ENCODE measurements at places on chromosomes 2 and 18.
A peak's percentile ranks its signal among the peaks of the same experiment; 100 is the strongest.

GRCh38 chr18:38552732-38553321 is 987.2 kb upstream of the CELF4 start:
- peak; percentile 18 for DNase-seq

GRCh38 chr18:48947092-48947491 is 3.7 kb downstream of the SMAD7 start:
- no peak for DNase-seq

DNA sequence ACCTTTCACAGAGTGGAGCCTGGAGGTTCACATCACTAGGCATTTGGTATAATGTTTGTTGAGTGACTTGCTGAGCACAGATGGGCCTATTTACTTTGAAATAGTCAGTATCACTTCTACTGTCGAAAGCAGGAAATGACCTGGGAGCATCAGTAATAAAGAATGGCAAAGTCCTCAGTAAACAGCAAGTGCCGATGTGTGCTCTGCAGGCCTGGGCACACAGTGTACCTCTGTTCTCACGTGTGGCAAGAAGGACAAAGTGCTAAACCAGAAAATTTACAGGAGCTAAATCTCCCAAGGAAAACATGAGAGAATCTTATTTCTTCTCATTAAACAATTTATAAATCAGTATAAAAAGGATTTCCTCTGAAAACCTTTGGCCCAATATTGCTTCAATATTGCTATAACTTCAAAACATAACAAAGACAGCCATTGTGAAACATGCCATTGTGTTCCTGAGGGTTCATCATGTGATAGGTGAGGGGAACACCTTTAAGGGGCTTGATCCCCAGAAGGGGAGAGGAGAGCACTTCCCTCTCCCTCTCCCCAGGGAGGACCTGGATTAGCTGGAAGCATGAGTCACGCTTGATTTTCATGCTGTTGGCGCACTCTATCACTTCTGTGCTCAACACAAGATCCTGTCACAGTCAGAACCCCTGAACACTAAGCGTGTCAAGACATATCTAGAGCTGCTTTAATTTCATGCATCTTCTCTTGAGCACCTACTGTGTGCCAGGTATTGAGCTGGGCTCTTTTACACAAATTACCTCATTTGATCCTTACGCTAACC is 131.5 kb upstream of the SMAD2 start:
- no peak for DNase-seq

DNA sequence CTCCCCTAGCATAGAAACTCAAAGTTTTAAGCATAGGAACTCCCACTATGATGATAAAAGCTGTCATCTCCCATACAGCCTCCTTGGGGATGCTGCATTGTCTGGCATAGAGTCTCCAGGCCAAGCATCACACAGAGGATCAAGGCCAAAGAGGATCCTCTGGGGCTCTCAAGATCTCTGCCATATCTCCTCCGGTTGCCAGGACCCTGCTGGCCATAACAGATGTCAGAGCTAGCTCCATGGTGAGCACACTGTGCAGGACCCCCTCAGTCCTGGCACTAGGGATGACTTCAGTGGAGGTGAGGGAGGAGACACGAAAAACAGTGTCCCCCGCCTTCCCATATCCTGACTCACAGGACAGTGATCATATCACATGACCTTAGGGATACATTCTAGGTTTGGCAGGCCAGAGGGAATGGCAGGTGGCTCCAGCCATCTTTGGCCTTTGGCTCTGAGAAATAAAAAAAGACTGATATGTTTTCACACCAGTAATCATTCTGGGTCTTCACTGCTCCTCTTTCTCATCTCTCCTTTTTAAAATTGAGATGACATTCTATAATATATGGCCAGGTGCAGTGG is 235.0 kb downstream of the MYCN start:
- DNase-seq: no peak

DNA sequence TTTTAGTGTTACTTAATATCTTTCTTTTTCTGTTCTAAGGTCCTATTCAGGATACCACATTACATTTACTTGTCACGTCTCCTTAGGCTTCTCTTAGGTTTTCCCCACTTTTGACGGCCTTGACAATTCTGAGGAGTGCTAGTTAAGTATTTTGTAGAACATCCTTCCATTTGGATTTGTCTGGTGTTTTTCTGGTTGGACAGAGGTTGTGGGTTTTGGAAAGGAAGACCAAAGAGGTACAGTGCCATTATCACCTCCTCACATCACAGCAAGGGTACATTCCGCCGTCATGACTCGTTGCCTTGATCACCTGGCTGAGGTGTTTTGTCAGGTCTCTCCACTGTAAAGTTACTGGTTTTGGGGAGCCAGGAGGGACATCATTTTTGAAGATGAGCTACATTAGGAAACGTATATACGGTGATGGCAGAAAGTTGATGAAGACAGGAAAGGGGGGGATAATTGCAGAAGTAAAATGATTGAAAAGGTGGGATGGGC is 88.4 kb upstream of the TMEM247 start:
- DNase-seq: no peak

- no peak for DNase-seq
Observed at GRCh38 chr2:69931832-69932595, 17.1 kb downstream of the MXD1 start.

DNA sequence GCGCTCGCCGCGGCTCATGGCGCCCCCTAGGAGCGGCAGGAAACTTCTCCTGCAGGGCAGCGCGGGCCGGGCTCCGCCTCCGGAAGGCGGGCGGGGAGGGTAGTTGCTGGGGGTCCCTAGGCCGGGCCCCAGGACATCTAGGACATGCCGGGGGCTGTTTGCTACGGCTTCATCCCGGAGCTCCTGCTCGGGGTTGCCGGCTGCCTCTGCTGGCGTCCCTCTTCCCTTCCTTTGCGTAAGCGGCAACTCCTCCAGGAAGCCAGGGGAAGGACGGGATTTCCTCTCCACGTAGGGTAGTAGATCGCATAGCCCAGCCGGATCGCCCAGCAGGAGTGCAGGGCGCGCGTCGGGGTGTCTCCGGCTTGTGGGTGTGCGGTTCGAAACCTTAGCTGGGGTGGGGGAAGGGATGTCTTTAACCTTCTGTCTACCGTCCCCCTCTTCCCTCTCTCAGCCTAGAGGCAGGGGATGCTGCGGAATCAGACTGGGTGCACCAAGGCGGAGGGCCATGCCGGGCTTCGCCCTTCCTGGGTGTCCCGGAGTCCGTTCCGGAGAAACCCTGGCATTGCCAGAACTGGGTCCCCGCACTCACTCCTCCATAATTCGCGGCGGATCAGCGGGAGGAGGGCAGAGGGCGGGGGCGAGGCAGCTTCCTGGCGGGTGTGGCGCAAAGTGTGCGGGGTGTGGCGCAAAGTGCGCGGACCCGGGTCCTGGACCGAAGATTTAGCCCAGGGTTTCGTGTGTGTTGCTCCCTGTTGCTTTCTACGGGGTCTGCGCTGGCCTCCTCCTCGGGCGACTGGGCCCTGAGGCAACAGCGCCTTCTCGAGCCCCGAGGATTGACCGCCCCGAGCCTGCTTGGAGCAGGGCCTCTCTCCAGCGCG is 12.2 kb upstream of the SKOR2 start:
- DNase-seq: peak; percentile 89

DNA sequence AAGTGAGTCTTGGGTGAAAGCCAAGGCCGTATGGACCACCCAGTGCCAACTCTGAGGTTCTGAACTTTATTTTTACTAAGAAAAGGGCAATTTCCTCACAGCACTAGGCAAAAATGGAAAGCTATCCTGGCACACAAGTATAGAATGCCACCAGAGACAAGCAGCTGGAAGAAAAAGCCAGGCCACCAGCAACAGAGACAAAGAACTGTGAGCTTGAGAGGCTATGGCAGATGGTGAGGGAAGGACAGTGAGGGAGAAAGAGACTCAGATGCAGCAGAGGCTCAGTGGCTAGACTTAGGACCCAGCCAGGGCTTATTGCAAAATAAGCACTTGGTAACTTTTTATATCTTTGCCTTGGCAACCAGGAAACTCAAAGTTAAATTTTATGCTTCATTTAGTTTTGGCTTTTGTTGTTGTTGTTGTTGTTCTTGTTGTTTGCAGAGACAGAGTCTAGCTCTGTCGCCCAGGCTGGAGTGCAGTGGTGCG is 78.0 kb upstream of the BZW1 start:
- DNase-seq: no peak

DNA sequence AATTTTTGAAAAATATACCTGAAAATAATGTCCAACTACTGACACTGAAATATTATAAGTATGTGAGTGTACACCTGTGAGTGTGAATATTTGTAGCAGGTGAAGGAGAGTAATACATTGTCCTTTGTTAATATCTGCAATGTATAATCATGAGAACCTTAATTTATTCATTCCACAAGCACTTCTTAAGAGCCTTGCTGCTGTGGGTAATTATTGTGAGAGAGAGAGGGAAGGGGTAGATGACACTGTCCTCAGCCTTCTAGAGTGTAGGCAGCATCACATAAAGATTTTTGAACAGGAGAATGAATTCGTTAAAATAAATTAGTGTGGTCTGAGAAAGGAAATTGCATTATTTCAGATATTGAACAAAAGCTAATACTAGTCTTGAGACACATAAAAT is 157.2 kb downstream of the MAP2 start:
- DNase-seq: no peak

DNA sequence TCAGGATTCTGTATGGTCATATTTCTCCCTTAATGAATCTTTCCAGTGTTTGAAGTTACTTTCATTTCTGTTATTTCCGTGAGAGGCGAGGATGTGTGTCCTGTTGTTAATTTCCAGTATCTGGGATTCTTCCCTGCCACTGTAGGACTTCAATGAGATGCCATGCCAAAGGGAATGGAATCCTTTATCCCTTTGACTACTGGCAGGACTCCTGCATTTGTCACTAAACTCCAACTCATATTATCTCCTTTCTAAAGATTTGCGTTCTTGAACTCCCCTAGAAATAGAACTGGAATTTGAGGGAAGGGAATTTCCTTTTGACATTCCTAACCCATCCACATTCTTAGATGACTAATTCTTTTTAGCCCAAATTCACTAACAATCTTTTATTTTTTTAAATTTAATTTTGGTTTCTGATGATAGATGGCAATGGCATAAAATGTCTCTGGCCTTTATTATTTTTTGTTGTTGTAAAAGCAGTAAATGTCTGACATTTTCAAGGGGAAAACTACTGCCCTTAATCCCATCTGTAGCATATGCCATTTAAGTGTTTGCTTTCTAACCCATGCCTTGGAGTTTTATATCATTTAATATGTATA is 87.8 kb upstream of the EML6 start:
- no peak for DNase-seq

- DNase-seq: no peak
Observed at GRCh38 chr2:129829588-129829987, 149.9 kb upstream of the RAB6C start.

- DNase-seq: no peak
Observed at GRCh38 chr2:20465716-20466394, 19.0 kb downstream of the RHOB start.

DNA sequence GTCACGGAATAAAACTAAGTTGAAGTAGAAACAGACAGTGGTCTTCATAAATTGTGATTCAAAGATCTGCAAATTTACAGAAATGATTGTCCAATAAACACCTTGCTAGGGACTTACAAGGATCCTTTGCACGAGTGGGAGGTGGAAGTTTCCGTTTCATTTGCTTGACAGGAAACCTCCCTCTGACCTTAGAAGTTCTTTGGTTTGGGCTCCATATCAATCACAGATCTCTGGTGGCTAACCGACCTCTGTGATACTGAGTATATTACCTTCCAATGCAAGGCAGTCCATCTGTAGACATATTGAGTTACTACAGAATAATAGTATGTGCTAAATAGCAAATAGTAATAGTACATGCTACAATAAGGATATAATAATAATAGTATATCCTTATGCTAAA is 33.7 kb upstream of the RNF152 start:
- DNase-seq: no peak

GRCh38 chr2:31529256-31529655 is 51.5 kb downstream of the SRD5A2 start:
- DNase-seq: no peak

- peak; percentile 95 for DNase-seq
Observed at GRCh38 chr2:74440378-74441169, 1.2 kb downstream of the RTKN start.

- DNase-seq: peak; percentile 80
Observed at GRCh38 chr2:168116448-168116847, 130.9 kb downstream of the STK39 start.

DNA sequence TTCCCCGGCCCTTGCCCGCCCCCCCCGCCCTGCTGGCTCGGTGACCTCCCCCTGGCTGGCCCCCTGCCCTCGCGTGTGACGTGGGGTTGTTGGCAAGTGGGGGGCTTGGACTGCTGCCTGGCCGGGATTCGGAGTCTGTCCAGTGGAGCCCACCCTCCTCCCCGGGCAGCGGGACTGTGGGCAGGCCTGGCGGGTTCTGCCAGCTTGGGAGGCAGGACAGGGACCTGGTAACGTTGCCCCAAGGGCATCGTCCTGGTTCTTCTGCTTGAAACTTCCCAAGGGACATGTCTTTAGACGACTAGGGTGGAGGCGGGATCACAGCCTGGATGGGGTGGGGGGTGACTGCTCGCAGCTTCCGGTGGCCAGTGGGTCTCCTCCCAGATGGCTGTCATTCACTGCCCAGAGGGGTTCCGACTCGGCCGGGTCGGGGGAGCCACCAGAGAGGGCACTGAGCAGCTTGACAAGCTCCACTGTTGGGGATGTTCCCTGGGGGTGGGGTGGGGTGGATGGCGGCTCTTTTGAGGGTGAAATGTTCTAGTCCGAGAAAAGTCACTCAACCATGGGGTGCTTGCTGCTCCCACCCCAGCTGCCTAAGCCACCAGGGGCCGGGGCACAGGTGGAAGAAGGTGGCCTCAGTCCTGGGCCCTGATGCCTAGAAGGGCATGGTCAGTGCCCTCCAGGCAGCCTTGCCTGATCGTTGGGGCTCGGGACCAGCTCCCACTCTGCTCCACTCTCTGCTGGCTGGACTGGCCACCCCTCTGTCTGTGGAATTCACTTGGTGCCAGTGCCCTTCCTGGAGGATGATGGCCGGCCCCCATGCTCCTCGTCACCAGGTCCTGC is 4.3 kb upstream of the HS6ST1 start:
- DNase-seq: peak; percentile 47

DNA sequence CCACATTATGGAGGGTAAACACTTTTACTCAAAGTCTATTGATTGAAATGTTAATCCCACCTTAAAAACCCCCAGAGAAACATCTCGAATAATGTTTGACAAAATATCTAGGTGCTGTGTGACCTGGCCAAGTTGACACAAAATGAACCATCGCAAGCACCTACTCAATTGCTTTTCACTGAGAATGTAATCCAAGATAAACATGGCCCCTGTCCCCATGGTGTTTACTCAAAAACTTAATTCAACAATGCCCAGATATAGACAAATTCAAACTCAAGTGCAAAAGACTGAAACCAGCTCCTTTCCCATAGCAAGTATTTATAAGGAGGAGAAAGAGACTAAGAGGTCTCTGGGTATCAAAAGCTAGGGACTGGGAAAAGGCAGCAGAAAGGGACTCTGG is 15.0 kb upstream of the ACMSD start:
- DNase-seq: no peak

GRCh38 chr2:108787216-108787541 is 608 bp downstream of the CCDC138 start:
- no peak for DNase-seq

DNA sequence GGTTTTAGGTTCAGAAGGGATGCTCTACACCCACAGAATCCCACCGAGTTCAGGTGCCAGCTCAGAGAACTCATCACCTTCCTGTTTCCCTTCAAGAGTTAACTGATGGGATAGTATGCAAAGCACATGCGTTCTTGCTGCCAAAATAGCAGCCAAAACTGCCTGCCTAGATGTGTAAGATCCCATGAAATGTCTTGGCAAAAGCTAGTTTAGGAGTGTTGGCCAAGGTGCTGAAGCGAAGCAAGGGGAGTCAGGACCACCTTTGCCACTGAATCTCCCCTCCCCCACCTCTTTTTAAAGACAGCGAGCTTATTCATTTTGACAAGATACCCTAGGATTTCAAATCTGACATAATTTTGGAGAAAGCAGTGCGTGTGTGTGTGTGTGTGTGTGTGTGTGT is 2.1 kb downstream of the DOCK10 start:
- DNase-seq: peak; percentile 28
